Posterior vena cava (tissue), 2 donors: ENCODE measurements at places on chromosomes 7 and 10.

GRCh38 chr10:84344526-84344925 lies 16.1 kb downstream of the CCSER2 start:
- no peak for DNase-seq

DNA sequence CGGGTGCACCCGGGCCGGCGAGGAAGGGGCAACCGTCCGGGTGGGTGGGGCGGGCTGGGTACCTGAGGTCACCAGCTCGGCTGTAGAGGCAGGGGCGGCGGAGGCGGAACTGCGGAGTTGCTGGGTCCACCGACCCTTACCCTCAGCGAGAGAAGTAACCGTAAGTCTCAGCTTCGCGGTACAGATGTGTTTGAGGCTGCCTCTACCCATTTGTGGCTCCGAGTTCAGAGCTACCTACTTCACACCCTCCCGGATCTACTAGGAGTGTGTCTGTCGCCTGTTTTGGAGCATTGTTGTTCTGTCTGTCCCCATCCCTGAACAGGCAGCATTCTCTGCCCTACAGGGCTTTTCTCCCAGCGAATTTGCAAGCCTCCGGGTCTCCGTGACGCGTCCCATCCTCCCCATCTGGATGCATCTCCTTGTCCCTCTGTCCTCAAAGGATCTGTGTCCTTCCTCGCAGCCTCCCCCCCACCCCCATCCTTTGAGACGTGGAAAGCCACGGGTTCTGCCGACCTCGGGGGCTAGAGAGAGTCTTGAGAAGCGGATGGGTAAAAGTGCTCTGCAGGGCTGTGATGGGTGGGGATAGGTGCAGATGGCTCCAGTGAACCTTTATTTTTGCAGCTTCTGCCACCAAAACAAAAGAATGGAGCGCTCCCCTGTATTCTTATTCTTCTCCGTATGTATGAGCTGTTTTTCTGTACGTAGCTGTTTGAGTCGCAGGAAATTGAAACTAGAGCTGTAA lies 757 bp downstream of the ANKIB1 start:
- DNase-seq: no peak

GRCh38 chr10:79149662-79150443 lies 81.1 kb downstream of the ZMIZ1 start:
- peak; percentile 95 for DNase-seq

GRCh38 chr10:119535305-119535704 lies 7.2 kb downstream of the RGS10 start:
- DNase-seq: no peak

- no peak for DNase-seq
Observed at GRCh38 chr7:35818513-35818912, 17.7 kb downstream of the SEPTIN7 start.

DNA sequence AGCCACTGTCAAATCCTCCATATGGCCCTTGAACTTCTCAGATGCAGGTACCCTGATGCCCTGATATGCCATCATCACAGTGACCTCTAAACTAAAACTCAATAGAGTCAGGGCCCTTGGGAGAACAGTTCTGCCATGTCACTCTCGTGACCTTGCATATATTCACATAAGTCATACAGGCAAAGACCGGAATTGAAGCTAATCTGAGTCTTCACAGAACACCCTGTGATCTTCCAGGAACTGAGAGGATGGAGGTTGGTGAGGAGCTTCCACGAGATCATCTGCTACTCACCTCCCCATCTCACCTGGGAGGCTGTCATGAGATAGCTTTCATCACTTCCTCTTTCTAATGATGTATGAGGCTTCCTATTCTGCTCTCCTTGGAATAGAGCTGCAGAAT lies 228.7 kb upstream of the CCDC6 start:
- DNase-seq: no peak

GRCh38 chr10:63365976-63366765 lies 99.6 kb downstream of the JMJD1C start:
- no peak for DNase-seq

- DNase-seq: no peak
Observed at GRCh38 chr7:55962014-55962413, 2.4 kb upstream of the NIPSNAP2 start.

DNA sequence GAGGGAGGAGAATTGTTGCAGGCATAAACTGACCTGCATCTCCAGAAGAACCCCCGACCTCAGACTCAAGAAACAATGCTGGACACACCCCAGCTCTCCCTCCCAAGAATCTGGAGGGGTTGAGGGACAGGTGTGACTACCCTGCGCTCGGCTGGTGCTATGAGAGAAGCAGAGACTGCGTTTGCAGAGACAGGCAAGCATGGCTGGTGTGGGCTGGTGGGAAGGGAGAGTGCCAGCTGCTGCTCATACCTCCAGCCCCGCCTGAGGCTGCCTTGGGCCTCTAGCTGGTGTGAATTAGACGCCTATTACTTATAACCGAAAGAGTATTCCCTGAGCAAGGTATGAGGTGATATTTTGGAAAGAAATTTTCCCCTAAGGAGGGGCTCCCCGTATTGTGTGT lies 48.3 kb upstream of the DDC start:
- no peak for DNase-seq

DNA sequence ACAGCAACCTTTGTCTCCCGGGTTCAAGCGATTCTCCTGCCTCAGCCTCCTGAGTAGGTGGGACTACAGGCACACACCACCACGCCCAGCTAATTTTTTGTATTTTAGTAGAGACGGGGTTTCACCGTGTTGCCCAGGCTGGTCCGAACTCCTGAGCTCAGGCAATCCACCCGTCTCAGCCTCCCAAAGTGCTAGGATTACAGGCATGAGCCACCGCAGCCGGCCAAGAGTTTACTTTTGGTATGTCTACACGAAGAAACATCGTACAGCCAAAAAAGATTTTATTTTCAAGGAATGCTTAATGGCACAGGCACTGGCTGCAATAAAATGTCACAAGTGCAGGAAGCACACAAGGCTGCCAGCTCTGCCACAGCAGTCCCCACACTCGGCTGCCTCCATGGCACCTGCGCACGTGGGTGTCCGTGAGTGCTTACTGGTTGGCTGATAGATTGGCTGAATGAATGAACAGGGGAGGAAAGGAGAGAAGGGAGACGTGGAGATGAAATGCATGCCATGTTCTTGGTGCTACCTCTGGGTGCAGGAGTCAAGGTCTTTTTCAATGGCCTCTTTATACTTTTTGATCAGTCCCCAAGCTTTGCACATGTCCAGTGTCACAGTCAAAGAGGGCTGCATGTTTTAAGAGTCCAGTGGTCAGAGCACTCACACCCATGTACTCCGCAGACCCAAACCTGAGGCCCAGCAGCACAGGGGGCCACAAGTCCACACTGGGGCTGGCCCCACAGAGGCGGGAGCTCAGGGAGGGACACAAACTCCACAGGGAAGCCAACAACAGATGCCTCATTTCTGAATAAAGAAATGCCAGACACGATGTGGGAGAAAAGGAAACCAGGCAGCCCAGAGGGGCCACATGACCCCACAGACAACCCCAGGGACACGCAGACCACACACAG lies 198.2 kb downstream of the MAD1L1 start:
- DNase-seq: peak; percentile 55

DNA sequence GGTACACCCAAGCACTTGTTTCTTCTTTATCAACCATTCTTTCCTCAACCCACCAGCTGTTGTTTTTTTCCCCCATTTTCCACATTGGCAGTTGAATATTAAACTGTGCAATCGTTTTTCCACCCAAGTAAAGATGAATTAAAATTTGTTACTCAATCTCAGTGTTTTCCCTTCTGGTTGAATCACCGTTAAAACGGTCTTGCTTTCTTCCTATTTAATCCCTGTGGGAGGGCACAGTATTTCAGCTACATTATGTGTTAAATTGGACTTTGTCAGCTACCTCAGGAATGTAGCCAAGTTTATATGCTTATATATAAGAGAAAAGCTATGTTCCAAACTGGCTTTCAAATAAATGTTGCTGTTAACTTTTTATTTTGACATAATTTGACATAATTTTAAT lies 19.9 kb downstream of the SLC35G1 start:
- no peak for DNase-seq

DNA sequence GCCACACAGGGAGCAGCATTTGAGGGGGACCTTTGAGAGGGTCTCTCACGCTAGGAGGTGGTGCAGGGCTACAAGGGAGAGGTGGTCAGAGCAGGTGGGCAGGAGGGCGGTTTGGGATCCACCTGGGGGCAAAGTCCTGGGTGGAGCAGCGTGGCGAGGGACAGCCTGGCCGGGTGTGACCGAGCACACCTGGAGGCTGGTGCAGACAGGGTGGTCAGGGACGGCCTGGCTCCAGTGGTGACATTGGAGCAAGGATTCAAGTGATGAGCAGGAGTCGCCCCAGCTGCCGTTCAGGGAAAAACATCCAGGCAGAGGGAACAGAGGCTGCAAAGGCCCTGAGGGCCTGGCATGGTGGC lies 36.0 kb downstream of the CLIP2 start:
- DNase-seq: no peak

DNA sequence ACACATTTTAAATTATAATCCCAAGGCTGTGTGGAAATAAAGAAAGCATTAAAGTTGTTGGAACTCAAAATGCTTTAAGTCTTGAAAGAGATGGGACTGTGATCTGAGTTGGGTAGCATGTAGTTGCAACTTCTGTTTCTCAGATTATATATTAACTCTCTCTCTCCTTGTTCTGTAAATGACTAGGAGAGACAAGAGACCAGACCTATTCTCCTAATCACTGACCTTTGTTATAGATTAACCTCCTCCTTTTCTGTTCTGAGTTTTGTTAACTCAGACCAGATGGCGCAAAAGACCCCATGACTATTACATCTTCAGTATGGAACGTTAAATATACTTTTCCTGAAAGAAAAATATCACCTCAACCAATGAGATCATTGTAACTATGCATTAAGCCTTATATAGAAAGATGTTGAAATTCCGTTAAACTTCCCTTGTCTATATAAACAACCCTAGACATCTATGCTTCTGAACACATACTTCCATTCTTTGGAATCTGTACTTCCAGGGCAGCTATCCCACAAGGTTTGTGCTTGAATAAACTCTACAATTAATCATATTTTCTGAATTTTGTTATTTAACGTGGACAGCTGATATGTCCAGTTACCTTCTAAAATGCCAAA lies 143.5 kb upstream of the TRIM24 start:
- no peak for DNase-seq

GRCh38 chr7:5424749-5425506 lies 1.3 kb upstream of the TNRC18 start:
- DNase-seq: peak; percentile 92

DNA sequence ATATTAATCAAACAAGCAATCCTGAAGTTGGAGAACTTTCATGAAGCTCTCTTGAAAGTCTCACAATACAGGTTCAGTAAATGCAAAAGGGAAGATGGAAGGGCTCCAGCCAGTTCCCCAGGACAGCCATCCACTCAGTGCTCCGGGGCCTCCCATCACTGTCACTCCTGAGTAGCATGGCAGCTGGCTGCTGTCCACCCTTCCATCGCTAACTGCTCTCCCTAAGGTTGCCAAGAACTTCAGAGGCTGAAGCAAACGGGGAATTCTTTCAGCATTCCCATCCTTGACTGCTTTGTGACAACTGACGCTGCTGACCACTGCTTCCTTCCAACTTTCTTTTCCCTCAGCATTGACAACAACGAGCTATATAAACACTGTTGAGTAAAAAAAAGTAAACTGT lies 69.1 kb downstream of the VPS41 start:
- DNase-seq: no peak

DNA sequence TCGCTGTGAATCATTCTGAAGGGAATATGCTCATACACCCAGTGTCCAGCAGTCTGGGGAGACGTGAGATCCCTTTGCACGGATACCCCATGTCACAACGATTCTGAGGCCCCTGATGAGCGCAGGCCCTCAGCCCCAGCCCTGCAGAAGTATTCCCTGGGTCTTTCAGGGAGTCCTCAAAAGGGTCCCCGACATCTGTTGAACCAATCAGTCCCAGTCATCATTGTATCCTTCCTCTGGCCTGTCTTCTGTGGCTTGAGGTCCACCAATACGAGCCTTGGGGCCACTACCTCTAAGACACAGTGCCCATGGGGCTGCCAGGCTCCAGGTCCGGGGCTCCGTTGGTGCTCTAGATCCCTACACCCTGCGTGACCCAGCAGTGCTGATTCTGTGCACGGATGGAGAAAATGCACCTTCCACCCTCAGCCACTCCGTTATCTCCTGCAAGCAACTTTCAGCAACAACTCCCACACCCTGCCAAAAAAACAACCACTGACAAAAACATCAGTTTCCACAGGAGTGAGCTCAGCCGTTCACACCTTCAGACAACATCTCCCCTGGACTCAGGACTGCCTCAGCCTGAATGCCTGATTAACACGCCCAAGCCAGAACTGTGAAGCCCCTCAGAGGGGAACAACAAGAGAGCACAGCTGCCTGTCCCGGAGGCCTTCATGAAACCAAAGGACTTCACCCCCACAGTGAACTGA lies 46.9 kb upstream of the KDM7A start:
- DNase-seq: no peak

DNA sequence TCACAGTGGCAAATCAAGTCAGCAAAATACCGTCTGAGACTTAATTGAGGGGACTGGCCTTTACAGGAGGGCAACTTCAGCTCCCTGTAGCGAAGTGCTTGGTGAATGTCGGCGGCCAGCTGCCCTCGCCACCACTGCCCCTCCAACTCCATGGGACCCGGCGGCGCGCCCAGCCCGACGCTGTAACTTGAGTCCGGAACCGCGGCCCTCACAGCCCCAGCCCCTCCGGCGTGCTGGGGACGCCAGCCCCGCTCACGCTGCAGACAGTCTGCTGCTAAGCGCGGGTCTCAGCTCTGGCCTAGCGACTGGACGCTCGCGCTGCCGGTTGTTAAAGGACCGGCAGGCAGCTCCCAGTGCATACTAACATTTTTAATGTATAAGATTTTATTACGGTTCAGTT lies 113.4 kb upstream of the NUPR2 start:
- DNase-seq: no peak

GRCh38 chr7:54841772-54842697 lies 83.0 kb upstream of the SEC61G start:
- no peak for DNase-seq
